ENCODE measurements at places on chromosomes 11 and 22. TPM values are rescaled to one million over a fixed set of nuclear protein-coding genes. Genes with fewer than 3 reads are reported as not detected.

Gene CASP12
- total RNA-seq = 0.23 TPM

Gene SMIM35
- total RNA-seq = 4.0 TPM

Gene SLC43A1
- 25.8 TPM for total RNA-seq

Gene WBP2NL
- total RNA-seq = 0.91 TPM

Gene SEC14L6
- total RNA-seq = not detected

Gene ARHGAP32
- 1.3 TPM for total RNA-seq

Gene KRTAP5-7
- not detected for total RNA-seq

Gene ARFGAP3
- total RNA-seq = 35.4 TPM

Gene HSPA8
- total RNA-seq = 1,728 TPM

Gene TIMP3
- total RNA-seq = not detected

Gene CRYBA4
- total RNA-seq = not detected

Gene TBX10
- total RNA-seq = not detected

Gene TEX12
- not detected for total RNA-seq

Gene NXPE2
- not detected for total RNA-seq

Gene STARD10
- total RNA-seq = 18.4 TPM

Gene CCDC73
- total RNA-seq = not detected

Gene FGF3
- total RNA-seq = not detected

Gene MS4A6E
- not detected for total RNA-seq

Gene CYB5R2
- total RNA-seq = 2.4 TPM

Gene INPP5J
- total RNA-seq = not detected

All from activated CD8-positive, alpha-beta memory T cell treated with anti-CD3 and anti-CD28 coated beads, Interleukin-2, amount 10 ng/mL, durations not matched to agents 7 days and 5 days (primary cell).